Stimulated activated CD4-positive, alpha-beta T cell treated with anti-CD3 and anti-CD28 coated beads, Interleukin-2, amount 100 ng/mL, for 4 hours (primary cell): ENCODE measurements at places on chromosomes 13 and 19.

DNA sequence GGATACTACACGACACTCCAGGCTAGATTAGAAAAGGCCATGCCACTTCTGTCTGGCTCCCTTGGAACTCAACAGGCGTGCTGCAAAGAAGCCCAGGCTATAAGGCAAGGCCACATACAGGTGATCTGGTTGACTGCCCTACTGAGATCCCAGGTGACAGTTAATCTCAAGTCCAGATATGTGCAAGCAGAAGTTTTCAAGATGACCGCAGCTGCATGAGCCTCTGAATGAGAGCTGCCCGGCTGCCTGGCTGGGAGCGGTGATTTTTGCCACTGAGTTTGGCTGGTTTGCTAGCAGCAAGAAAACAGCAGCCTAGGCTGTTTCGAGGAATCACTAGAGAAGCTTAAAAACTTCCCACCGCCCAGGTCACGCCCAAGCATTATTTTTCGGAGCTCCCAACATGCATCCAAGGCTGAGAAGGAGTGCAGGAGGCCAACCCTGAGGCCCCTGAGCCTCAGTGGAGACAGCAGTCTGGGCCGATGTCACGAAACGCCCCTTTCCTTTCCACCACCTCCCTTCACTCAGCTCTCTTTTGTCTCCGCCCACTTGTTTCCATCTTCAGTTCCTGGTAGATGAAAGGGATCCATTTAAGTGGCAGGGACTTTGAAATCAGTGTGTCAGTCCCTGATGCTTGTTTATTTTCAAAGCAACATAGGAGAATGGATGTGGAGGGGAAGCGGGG, 14.0 kb upstream of the URI1 start:
- no peak for DNase-seq

DNA sequence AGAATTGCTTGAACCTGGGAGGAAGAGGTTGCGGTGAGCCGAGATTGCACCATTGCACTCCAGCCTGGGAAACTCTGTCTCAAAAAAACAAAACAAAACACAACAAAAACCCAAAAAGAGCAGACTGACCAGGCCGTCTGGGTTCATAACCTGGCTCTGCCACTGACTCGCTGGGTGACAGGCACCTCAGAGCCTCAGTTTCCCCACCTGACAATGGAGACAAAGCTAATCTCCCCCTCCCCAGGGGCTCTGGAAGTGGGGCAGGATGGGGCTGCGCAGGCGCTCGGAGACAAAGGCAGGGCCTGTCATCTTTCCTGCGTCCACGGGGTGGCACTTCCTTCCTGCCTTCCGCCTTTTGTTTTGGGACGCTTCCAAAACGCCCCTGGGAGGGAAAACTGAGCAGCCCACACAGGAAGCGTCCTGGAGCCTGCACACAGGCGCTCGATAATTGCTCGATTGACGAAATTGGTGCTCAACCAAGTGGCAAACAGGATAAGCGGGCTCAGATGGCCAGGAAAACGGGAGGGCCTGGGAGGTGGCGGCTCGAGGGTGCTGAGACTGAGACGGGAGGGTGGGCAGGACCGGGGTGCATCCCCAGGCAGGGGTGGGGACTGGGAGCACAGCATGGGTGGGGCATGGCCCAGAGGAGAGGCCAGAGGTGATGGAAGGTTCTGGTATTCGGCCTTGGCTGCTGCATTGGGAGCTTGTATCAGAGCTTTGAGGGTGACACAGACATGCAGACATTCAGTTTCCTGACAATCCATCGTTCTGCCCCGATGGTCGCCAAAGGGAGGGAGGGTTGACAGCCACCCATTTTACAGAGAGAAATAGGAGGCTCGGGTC, 17.8 kb downstream of the SPC24 start:
- DNase-seq = peak; percentile 19

GRCh38 chr19:38917516-38917915, 5.5 kb upstream of the CCER2 start:
- no peak for DNase-seq

DNA sequence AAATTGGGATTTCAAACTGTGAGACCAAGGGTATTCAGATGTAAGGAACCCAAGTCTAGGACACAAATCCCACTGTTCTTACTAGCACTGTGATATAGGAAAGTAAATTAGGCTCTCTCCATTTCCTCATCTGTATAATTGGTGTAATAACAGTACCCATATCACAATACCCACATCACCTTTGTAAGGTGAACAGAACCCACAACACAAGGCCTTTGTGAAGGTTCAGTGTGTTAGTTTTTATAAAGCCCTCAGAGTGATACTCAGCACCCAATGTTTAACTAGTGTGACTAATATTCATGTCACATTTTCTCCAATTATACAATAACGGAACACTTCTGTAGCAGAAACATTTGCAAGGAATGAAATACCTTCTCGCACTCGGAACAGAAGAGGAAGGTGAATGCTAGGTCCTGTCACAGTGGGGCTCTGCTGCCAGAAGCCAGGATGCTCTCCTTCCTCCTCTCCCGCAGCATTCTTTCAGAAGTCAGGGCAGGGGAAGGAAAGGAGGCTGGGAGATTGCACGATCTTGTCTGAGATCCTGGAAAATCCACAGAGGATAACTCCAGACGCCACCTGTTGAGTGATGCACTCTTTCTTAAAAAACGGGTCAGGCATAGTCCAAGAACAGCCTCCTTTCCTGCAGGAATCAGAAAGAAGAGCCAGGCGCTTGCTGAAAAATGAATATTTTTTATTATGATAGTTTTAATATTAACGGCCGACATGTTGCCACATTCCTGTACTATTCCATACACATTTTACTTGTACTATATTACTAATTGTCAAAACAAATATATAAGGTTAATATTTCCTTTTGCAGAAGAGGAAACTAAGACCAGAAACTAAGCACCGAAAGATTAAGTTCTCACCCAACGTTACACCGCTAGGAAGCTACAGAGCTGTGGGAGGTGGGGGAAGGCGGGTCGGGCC, 762 bp downstream of the ZNF45 start:
- DNase-seq = no peak

DNA sequence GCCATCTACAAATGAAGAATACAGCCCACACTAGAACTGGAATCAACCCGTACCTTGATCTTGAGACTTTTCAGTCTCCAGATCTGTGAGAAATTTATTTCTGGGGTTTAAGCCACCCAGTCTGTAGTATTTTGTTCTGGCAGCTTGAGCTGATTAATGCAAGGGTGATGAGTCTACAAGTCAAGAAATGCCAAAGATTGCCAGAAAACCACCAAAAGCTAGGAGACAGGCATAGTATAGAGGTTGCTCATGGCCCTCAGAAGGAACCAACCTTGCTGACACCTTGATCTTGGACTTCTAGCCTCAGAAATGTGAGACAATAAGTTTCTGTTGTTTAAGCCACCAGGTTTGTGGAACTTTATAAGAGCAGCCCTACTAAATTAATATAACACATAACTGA, 428.2 kb upstream of the KLF12 start:
- no peak for DNase-seq

DNA sequence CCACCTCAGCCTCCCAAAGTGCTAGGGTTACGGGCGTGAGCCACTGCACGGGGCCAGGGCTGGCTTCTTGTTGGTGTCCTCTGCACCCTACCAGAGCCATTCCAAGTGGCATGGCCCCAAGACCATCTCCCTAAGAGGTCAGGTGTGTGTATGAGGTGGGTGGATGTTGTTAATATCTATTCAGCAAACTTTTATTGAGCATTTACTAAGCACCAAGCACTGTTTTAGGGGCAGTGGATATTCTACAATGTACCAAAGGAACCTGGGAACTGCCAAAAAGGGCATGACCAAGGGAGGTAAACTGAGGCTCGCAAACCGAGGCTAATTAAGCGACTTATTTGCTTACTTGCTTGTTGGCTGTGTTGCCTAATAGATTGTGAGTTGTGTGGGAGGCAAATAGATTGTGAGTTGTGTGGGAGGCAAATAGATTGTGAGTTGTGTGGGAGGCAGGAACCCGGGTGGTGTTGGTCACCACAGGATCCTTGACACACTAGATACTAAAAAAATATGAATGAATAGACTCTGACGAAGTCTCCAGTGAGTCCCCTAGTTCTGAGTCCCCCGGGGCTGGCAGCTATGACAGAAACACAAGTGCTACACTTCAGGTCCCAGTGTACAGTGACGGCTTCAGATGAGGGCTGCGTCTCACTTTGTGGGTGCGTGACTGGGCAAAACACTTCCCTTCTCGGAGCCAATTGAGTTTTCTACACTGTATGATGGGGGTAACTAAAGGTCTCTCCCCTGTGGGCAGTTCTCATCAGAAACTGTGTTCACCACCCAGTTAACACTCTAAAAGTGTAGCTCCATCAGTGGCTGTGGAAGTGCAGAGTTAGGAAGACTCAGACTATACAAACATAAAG, 5.0 kb upstream of the BICRA start:
- no peak for DNase-seq

DNA sequence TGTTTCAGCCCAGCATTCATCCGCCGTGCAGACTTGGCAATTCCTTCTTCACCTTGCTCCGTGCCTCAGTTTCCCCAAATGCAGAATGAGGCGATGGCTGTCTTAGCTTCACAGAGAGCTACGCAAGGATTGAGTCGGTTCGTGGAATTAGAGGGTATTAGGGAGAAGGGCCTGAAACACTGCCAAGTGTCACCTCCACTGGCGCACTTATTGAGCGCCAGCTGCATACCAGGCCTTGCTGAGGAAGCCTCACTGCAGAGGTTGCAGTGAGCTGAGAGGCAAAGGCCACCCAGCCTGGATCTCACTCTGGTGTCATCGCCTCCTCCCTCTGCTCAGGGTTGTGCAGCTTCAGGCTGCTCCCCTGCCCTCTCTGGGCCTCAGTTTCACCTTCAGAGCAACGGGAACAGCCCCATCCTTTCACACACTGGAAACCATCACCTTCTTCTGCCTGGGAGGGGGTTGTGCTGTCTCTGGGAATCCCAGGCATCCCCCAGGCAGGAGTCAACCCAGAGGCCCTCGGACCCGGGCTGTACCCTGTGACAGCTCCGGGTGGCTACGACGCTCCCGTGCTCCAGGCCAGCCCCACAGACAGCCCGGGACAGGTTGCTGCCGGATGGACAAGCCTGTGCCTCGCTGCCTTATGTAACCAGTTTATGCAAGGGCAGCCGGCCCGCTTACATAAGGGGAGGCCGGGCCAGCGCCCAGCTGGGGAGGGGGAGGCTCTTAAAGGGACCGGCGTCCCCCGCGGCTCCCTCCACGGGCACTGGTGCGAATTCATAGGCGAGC, 31.9 kb downstream of the NFIC start:
- no peak for DNase-seq

DNA sequence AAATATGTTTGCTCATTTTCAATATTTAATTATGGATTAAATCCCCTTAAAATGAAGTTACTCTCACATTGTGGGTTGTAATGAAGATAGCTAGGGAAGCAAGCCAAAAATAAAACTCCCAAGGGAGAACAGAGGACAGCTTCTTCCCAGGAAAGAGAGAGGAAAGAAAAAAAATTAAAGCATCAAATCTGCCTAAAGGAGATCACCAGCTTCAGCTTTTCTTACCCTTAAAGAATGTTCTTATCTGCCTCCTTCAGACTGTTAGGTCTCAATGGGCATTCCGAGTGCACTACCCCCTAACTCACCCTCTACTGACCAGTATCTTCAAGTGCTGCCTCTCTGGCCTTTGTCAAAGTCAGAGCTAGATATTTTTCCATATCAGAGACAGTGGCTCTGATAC, 55.2 kb downstream of the XPO4 start:
- DNase-seq = no peak

DNA sequence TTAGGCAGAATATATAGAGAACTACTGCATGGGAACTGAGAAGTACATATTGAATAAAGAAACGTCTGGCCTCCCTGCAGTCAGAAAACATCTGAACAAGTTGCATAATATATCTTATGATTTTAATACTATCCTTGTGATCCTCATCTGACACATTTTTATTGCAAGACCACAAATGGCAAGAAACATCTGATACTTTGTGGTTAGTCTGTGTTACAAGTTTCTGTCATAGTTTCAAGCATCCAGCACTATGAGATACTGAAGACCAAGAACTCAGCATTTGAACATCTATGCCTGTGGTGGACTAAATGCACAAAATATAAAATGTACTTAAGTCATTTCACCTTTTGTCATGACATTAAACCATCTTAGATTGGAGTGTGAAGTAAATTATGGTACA, 1175.8 kb upstream of the MIR17HG start:
- no peak for DNase-seq

- no peak for DNase-seq
These were observed 318.9 kb upstream of the HTR2A start for GRCh38 chr13:47215736-47216135.

- no peak for DNase-seq
These were observed 7.4 kb upstream of the SLITRK6 start for GRCh38 chr13:85806553-85807175.

DNA sequence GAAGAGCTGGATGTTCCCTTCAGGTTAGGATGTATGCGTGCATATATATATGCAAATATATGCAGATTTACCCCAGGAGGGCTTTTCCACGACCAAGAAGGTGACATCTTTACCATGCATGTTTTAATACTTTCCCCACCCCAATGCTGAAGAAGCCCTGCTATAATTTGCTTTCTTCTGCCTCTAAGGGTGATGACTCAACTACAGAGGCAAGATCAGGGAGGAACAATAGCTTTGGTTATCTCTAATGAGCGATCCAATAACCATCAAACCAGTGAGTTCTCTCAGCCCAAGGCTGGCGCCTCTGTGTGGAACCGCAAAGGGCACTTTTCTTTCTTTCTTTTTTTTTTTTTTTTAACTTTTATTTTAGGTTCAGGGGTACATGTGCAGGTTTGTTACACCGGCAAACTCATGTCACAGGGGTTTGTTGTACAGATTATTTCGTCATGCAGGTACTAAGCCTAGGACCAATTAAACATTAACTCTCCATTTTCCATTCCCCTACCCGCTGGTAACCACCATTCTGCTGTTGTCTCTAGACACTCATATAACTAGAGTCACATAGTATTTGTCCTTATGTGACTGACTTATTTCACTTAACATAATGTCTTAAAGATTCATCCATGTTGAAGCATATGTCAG, 25.7 kb upstream of the UBE2L5 start:
- DNase-seq = no peak
